ENCODE measurements at places on chromosomes 1 and 21. TPM values are rescaled to one million over a fixed set of nuclear protein-coding genes. Genes with fewer than 3 reads are reported as not detected.

- no peak overlapping the region for H3K4me3 ChIP-seq
- no peak for DNase-seq
- H3K4me1 ChIP-seq: no peaks in the 10 kb centered on the region
- H3K27me3 ChIP-seq: no peaks in the 10 kb centered on the region
Observed at GRCh38 chr1:87179851-87180519, 148.7 kb upstream of the LMO4 start.

The TMEM79 gene
- total RNA-seq: not detected

DNA sequence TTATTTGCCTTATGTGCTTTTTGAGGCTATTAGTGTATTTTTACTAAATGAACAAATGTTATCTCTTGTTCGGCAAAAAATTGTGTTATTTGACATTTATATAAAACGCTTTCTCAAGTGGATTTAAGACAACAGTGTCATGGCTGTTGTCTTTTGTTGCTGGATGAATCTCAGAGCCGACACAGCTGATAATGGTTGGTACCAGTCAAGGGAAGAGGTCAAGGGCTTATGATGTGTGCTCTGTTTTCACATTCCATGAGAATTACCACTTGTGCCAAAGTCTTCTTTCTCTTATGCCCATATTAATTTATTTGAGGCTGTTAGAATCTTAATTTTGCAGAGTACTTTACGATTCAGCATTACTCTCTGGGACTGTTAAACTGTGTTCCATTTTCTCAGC lies 17.9 kb upstream of the CD101 start:
- no peaks in the 10 kb centered on the region for H3K27me3 ChIP-seq
- peaks cover 5% of the 10 kb centered on the region for H3K4me1 ChIP-seq
- no peak for DNase-seq

The IRF6 gene
- 11.6 TPM for total RNA-seq

The EXTL1 gene
- not detected for total RNA-seq

DNA sequence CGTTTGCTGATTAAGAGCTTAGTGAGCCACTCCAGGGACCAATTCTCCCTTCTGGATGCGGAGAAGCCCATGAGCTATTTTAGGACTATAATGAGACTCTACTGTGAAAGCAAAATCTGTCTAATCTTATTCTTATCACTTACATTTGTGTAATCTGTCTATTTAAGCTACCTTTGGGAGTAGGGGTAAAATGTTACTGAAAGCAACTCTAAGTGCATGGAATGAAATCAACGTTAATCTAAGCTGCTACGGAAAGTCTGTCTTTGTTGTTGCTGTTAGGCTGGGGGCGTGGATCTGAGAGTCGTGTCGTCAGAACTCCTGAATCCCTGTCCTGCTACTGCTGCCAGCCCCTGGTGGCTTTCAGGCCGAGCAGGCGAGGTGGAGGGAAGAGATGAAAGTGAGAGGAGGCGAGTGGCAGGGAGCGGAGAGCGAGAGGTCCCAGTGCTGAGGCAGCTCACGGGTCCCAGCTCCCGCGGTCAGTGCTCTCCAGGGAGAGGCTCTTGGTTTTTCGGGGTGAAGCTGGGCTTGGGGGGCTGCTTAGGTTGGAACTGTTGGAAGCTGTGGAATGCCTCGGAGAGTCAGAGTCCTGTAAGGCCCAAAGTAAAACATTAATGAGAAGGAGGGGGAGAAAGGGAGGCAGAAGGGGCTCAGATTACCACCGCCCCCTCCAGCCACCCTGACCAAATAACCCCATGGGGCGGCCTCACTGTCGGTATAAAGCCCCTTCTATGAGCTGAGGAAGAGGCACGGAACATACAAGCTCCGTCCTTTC lies 53.9 kb downstream of the COQ8A start:
- H3K4me3 ChIP-seq: no peak overlapping the region
- no peak overlapping the region for H3K27ac ChIP-seq
- no peaks in the 10 kb centered on the region for H3K27me3 ChIP-seq
- H3K36me3 ChIP-seq: peaks cover 6% of the 10 kb centered on the region

The SUSD4 gene
- not detected for total RNA-seq

Measured in stomach (tissue), 19 donors.